Ovary (tissue), 10 donors: ENCODE measurements at places on chromosomes 16 and 17. TPM values are rescaled to one million over a fixed set of nuclear protein-coding genes. Genes with fewer than 3 reads are reported as not detected.

DNA sequence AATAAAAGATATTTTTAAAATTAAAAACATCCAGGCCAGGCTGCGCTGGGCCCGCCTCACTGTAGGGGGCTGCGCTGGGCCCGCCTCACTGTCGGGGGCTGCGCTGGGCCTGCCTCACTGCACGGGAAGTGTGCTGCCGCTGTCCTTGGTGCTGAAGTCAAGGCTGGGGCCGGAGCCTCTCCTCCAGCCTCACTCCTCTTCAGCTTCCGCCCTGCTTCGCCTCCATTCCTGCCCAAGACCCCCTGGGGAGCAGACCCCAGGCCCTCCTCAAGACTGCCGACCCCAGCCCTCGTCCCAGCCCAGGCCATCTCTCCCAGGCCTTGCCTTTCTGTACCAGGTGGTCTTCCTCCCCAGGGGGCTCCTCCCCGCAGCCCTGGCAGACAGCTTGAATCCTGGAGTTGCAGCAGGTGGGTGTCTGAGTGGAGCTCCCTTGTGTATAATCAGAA lies 26.2 kb downstream of the ENDOV start:
- DNase-seq = peak; percentile 77

DNA sequence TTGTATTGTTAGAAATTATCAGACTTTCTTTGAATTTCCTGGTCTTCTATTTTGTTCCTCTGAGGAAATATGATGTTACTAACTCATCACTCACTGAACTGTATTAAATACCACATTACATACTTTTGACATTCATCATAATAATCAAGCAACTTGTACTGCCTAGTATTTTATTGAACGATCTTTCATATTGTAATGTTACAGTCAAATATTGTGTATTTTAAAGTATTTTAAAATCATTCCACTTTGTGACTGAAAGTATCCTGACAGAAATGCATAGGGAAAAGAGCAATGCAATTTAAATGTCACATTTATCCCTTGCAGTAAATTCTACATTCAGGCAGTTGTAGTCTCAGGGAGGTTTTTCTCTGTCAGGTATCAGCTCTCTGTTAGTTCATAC lies 1557.4 kb downstream of the CDH8 start:
- DNase-seq = no peak

DNA sequence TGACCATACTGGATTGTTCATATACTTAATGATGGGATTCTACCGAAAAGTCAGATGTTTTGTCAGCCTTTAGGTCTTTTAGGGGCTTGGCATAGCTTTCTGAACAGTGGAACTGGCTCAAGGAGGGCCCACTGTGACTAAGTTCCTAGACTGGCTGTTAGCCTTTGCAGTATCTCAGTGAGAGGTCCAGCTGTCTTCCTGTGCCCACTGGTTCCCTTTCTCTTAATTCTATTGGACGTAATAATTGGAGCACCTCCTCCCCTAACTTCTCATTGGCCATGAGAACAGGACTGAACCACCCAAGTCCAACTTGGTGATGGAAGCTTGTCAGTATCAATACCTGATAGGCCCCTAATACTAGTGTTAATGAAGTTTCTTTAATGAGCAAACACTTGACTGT lies 13.5 kb downstream of the KPNA2 start:
- DNase-seq = no peak

- DNase-seq = no peak
These were observed 159.9 kb upstream of the EEF2KMT start for GRCh38 chr16:5257462-5257861.

DNA sequence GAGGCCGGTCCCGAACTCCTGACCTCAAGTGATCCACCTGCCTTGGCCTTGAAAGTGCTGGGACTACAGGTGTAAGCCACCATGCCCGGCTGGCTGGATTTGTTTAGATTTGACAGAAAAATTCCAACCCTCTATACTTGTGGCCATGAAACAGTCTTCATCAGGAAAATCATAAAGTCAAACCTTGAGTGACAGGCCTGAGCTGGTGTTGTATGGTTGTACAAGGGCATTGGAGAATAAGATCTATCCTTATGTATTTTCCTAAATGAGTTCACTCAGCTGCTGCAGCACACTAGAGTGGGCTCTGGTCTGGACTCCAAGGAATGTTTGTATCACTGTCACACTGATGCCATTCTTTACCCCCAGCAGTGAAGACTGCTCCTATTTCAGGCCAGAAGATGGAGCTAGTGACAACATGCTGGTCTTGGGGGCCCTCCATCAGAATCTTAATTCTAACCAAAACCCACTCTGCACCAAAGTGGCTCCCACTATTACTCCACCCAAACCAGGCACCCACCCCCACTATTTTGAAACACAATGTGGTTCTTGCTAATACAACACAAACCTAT lies 27.4 kb downstream of the SNX11 start:
- DNase-seq = no peak

GRCh38 chr16:86949116-86949515 lies 368.1 kb downstream of the C16orf95 start:
- no peak for DNase-seq

GRCh38 chr17:45396496-45397205 lies 36.0 kb downstream of the ARHGAP27 start:
- DNase-seq = no peak

GRCh38 chr17:9729735-9730420 lies 61.5 kb downstream of the DHRS7C start:
- DNase-seq = no peak

- DNase-seq = no peak
These were observed 24.4 kb downstream of the ABCC12 start for GRCh38 chr16:48131201-48131935.

DNA sequence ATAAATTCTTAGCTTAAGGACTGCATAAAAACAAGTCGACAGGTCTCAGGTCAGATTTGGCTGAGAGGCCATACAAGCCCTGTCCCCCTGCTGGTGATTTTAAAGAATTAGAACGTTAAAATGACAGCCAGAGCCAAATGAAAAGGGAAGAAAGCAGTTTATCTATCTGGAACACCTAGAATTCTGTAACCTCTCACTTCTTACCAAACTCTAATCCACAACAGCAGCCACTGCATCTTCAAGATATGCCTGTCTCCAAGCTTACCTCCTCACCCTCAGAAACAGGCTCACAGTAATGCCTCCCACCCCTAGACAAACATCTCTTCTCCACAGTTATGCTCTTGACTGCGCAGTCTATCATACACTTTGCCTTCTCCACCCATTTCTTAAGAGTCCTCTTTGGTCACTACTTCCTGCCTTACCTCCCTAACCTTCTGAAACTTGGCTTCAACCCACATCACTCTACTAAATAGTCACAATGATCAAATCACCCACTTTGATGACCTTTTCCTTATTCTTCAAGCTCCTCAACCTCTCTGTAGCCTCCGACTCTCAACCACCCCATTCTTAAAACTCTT lies 14.2 kb downstream of the ANKFY1 start:
- no peak for DNase-seq

DNA sequence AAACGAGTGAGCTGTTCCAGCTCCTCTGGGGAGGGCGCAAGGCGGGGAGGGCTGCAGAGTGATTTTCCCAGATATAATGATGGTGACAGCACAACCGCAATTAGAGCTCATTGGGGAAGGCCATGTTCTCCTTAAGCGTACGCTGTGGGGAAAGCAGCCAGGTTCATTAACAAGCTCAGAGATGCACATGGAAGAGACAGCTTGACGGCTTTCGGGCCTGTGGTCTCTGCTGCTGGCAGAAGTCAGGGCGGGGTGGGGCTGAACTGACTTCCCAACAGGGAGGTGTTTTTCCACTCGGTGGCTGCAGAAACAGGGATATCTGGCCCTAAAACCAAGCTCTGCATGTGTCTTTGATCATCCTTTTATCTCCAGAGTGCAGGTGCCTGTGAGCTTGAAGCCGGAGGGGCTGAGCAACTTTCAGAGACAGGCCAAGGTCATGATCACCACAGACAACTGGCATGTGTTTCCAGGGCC lies 24.0 kb upstream of the CACNG1 start:
- no peak for DNase-seq

DNA sequence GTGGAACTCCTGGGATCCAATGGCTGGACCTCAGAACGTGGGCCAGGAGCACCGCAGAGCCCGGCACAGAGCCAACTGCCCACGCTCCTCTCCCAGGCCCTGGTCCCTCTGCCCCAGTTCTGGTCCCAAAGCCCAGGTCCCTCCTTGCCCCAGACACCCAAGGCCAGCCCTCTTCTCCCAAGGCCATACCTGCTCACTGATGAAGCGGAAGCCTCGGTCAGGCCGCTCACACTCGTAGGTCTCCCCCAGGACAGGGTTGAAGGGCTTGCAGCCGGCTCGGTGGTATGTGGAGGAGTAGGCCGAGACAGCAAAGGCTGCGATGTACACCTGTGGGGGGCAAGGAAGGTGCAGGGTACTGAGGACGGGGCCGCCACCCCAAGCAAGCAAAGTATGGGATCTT lies 8.5 kb downstream of the OSBPL7 start:
- peak; percentile 32 for DNase-seq

DNA sequence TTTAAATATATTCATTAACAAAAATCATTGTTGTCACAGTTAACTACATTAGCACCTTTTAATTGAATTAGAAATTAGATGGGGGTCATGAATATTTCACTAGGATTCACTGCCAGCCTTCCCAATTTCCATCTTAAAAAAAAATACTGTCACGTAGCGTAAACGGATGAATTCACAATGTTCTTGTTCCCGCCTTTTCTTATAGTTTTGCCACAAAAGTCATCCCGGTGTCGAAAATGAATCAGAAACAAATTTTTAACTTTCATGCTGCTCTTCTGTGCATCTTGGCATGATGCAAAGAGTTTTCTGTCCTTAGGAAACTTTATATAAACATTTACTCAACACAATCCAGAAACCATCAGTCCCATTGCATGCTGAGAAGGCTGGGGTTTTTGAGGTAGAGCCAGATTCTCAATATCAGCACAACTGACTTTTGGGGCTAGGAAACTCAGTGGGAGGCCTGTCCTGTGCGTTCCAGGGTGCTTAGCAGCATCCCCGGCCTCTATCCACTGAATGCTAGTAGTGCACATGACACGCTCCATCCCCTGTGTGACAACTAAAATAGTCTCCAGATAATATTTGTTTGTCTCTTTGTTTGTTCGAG lies 252.9 kb upstream of the XYLT1 start:
- DNase-seq = no peak

DNA sequence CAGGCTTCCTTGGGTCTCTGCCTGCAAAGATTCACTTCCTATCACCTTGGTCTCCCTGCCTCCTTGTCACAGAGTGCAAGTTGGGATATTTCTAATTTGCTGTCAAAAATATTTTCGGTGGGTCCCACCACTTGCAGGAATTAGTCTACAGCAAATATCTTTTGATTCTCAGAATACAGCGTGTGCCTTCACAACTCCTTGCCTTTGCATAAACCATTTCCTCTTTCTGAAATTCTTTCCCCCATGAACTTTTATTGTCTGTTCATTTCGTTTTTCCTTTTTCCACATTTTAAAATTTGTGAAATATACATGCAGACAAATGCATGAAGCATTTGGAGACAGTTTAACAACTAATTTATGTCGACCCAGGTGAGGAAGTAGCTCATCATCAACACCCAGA lies 60.0 kb downstream of the HS3ST3B1 start:
- DNase-seq = no peak

Gene CMIP
- polyA plus RNA-seq = 28.6 TPM

Gene MTMR4
- polyA plus RNA-seq = 14.5 TPM

Gene EPX
- polyA plus RNA-seq = not detected

Gene MYO19
- 13.4 TPM for polyA plus RNA-seq

Gene DNAH17
- polyA plus RNA-seq = 0.07 TPM

Gene GJD3
- polyA plus RNA-seq = not detected

Gene GLOD4
- 90.6 TPM for polyA plus RNA-seq
